Stimulated activated CD4-positive, alpha-beta T cell treated with anti-CD3 and anti-CD28 coated beads, Interleukin-12 subunit alpha, Interleukin-12 subunit beta, amount 100 ng/mL, for 4 hours (primary cell): ENCODE measurements at places on chromosomes 3 and 15.

DNA sequence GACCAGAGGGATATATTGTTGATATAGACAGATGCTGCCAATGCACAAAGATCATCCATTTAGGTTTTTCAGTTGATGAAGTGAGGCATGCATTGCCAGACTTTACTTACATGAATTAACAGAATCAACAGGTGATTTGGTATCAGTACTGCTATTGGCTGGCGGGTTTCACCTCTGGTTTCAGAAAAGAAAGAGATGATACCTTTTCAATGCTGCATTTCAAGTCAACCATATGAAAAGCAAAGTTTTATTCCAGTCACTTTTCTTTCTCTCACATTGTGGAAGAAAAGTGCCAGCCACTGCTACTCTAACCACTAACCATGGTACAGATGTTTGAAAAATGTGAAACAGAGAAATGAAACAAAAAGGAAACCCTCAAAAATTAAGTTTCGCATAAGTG, 289.1 kb downstream of the TIGIT start:
- no peak for DNase-seq

DNA sequence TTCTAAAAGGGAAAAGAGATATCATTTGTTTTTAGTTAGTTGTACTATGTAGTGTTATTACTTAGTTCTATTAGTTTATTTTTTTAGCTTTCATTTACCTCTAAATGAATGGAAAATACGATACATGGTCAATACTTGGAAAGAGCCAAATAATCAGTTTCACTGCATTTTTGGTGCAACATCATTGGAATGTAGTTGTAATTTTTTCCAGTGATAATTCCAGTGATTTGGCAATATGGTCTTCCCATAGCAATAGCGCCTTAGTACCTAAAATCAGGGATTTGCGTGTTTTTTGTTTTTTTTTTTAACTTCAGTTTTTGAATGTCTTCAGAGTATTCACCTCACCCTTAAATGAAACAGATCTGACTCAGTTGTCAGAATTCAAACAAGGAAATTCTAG, 41.8 kb downstream of the RAB8B start:
- no peak for DNase-seq

DNA sequence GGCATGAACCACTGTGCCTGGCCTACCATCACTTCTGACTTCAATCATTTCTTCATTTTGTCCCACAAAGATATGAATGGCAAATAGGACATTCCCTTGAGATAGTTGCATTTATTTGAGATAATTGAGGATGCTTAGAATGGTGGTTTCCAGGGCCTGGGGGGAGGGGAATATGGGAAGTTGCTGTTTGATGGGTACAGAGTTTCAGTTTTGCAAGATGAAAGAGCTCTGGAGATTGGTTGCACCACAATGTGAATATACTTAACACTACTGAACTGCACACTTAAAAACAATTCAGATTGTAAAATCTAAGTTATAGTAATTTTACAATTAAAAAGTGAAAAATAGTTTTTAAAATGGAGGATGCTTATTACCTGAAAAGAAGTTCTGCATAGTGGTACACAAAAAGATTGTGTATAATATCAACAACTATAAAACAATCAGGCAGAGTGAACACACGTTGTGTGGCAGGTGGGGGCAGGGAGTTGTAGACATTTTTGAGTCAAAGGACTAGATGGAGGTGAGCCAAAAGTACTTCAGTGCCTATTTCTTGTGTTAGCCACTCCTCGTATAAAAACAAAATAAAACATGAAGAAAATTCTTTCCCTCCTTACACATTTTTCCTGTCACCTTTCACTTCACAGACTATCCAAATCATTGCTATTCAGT, 18.5 kb upstream of the RIOX2 start:
- no peak for DNase-seq

- no peak for DNase-seq
These were observed 766.9 kb upstream of the NR2F2 start for GRCh38 chr15:95563634-95564033.

GRCh38 chr3:11588755-11589154, 55.0 kb downstream of the VGLL4 start:
- DNase-seq: no peak

GRCh38 chr3:101518421-101518871, 5.4 kb upstream of the SENP7 start:
- peak; percentile 19 for DNase-seq
